ENCODE measurements at places on chromosomes 3 and 15.

- DNase-seq: no peak
Measured at GRCh38 chr15:33131552-33132232, 62.8 kb downstream of the FMN1 start.

GRCh38 chr3:48960841-48961413, 29.1 kb upstream of the P4HTM start:
- DNase-seq: no peak

DNA sequence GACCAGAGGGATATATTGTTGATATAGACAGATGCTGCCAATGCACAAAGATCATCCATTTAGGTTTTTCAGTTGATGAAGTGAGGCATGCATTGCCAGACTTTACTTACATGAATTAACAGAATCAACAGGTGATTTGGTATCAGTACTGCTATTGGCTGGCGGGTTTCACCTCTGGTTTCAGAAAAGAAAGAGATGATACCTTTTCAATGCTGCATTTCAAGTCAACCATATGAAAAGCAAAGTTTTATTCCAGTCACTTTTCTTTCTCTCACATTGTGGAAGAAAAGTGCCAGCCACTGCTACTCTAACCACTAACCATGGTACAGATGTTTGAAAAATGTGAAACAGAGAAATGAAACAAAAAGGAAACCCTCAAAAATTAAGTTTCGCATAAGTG, 289.1 kb downstream of the TIGIT start:
- DNase-seq: no peak

DNA sequence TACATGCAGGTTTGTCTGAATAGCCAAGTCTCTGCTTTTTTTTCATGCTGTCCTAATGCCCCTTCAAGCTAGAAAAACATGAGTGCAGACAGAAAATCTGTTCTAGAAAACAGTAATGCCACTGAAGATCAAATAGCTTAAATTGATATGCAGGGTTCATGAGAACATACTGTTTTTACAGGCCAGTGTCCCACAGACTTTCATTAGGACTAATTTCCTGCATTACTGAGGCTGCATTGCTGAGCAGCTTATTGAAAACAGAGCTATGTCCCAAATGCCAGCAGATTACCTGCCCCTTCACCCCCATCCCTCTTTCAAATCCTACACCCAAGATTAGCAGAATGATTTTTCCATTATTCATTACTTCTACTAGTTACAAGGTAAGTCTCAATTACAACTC, 665 bp downstream of the TM4SF18 start:
- DNase-seq: no peak

DNA sequence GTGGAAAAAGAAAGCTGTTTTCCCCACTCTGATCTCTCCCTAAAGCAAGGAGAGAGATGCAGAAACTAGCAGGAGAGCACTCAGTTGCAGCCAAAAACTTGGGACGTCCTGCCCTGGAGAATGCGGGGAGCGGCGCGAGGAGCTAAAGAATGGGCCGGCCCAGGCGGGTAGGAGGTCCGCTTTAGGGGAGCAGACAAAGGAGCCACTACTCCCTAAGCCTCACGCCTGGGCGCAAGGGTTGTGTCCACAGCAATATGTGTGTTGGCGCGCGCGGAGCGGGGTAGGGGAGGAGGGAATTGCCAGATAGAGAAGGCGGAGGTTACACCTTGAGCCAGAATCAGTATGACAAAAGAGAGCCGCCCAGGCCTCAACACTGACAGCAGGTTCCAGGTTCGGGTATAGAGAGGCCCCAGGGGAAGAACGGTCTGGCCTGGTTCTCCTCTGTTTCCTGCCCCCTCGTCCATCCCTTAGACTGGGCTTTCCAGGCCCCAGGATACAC, 2.9 kb downstream of the WNT5A start:
- DNase-seq: no peak

DNA sequence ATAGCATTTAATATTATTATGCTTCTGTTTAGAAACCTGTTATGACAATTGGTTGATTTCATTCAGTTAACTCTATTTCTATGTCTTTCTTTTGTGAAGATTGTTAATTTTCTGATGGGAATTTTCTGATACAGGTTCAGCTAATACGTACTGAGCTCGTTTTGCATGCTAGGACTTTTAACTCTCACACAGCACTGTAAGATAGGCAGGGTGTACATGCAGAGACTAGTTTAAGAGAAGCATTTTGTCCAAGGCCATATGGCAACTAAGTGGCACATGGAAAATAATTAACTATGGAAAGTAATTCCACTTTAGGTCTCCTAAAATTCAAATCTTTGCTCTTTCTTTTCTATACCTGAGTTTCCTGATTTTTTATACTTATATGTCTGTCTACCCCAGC, 81.9 kb downstream of the IL1RAP start:
- no peak for DNase-seq

DNA sequence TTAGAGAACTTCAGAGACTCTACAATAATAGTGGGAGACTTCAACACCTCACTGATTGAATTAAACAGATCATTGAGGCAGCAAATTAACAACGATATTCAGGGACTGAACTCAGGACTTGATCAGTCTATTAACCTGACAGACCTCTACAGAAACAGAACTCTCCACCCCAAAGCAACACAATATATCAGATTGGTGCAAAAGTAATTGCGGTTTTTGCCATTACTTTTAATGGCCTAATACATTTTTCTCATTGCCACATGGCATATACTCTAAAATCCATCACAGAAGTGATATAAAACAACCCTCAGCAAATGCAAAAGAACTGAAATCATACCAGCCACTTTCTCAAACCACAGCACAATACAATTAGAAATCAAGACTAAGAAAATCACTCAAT, 298.1 kb upstream of the SGO1 start:
- DNase-seq: no peak

DNA sequence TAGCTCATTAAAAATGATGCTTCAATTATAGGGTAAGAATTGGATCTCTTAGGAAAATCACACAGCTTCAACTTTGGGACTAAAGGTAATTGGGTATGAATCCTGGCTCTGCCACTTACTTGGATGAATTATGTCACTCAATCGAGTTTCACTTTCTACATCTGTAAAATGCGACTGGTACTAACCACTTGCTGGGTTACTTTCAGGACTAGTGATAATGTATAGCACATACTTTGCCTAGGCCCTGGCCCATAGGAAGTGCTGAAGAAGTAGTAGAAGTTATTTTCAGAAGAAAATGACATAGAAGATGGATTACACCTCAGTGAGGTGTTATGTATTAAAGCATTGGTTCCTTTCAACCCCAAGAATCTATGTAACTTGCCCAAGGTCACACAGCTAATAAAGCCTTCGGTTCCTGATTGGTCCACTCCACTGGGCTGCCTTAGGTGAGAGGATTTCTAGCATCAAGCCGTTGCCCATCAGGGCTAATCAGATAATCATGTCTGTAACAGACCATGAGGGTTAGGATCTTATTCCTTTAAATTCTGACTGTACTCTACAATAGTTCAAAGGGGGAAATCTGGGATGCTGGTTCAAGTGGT, 29.4 kb upstream of the AP4E1 start:
- no peak for DNase-seq

- no peak for DNase-seq
Measured at GRCh38 chr3:152253514-152253913, 15.2 kb upstream of the MBNL1 start.

DNA sequence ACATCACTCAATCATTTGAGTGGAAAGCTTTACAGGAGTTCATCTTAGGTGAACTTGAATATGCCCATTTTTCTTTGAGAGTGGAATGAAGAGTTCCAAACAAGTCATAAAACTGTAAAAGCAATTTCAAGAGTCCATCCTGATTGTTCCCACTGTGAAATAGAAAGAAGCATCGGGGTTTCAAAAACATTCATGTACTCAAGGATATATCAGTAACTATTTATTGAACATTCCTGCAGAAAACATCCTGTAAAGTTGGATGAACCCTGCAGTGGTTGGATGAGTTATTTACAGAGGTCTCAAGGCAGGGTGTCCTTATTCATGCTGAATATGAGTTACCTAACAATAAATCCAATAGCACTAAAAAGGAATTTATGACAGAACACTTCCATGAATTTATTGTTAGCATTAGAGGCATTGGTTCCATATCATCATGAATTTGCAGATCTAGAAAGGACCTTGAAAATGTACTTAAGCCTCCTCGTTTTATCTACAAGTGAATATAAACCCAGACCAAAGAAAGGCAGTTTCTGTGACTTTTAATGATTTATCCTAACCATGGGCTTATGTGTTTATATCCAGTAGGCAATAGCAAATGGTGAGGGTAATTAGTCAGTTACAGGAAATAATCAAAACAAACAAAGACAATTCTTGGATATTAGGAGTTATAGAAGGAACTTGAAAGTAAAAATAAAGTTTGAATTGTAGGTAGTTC, 361.9 kb upstream of the KCNMB2 start:
- DNase-seq: no peak

DNA sequence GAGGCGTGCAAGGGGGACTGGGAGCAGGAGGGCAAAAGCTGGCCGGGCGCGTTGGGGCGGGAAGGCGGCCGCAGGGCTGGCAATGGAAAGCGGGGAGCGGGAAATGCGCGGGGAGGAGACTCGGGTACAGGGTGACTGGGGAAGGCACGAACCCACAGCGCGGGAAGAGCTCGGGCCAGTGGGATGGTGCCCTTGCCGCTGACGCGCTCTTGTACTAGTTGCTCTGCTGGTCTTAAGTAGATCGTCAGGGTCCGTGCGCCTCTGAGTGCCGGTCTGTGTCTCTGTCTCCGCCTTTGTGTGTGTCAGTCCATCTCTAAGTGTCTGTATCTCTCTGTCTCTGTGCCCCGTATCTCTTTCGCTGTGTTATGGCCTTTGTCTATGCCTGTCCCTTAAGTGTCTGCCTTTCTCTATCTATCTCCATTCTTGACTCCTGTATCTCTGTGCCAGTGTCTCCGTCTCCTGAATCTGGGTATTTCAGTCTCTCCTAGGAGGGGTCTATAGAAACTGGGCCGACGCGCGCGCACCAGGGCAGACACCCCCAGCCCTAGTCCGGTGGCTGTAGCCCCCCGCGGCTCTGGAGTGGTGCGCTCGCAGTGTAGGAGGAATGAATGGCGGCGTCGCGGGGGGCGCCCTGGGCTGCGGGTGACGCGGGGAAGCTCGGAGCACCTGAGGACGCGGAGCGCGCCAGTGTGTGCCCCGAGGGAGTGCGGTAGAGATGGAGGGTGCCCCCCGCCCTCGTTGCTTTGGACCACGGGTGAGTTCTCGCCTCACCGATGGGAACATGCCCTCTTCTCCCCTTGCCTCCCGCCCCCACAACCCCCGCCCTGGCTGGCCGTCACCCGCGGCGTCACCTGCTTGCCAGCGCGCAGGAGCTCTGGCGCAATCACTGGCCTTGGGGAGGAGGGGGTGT, 756 bp upstream of the CAMK2N2 start:
- DNase-seq: no peak

DNA sequence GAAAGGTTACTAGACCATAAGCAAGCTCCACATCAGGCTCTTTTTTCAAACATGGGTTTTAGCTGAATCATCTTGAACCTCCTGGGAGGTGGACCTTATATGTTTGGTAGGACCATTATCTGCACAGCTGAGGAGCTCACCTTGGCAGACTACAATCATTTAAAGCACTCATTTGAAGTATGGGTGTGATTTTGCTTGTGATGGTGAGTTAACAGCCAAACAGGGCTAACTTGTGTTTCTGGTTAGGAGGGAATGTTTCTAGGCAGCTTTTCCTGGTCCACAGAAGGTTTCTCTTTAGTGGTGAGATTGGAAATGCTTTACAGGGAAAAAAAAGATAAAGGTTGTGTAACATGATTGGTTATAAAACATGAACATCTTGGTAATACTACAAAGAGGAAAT, 61.8 kb downstream of the ARHGEF26 start:
- no peak for DNase-seq

- no peak for DNase-seq
Measured at GRCh38 chr3:7265736-7266135, 404.8 kb downstream of the GRM7 start.

GRCh38 chr3:154970797-154971196, 109.3 kb upstream of the MME start:
- no peak for DNase-seq

DNA sequence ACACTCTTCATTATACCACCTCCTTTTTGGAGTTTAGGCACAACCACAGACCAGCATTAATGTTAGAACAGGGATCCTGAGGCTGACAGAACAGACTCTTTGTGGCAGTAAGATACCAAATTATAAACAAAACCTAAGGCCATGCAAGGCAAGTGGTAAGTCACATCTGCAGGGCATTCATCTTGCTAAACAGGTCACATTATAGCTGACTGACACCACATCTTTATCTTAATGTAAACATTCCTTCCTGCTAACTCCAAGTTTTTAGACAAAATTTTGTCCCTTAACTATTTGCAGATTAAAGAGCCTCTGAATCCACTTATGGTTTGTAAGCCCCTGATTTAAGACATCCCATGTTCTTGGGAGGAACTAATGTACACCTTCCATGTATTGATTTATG, 500.6 kb downstream of the PYDC2 start:
- DNase-seq: no peak

DNA sequence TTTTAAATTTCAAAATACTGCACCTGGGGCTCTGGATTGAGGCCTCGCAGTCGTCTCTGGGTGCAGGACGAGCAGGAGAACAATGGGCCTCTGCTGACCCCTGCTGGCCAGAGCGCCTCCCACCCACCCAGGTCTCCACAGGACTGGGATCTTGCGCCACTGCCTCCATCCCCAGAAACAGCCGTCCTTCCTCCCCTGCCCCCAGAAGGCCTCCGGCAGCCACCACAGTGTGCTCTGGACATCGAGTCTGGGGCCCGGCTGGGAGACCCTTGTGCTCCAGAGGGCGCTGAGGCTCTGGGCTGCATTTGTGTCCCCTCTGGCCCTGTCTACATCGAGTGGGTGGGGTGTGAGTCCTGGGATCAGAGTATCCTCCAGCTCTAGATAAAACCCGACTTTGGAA, 6.7 kb upstream of the ACSBG1 start:
- DNase-seq: peak; percentile 95

DNA sequence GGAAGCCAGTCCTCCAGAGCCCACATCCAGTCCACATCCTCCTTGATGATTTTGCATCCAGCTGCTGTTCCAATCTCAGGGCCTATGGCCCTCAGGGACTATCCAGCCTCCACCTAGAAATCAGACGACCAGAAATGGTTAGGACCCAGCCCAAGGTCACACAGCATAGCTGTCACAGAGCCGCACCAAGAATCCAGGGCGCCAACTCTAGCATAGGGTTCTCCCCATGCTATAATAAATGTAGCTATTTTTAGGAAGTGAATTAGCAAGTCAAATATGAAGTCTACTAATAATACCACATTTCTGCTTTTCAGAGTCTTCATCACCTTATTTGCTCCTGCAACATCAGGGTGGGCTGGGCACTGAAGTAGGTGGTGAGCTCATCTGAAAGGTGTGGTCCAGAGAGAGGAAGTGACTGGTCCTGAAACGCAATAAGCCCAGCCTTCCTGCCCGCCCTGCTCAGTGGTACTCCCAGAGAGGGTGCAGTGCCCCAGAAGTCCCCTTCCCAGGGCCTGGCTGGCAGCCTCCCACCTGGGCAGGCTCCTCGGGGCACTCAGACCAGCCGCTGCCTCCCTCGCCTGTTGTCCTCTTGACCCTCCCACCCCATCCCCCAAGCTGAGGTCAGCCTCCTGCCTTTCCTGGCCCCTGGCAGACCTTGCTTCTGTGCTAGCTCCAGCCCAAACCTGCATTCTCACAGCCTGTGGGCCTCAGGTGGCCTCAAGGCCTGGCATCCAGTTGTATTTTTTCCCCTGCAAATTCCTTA, 17.6 kb upstream of the CYP11A1 start:
- DNase-seq: no peak
